ENCODE measurements at places on chromosomes 7 and 10. TPM values are rescaled to one million over a fixed set of nuclear protein-coding genes. Genes with fewer than 3 reads are reported as not detected.
A peak's percentile ranks its signal among the peaks of the same experiment; 100 is the strongest.

GRCh38 chr7:49483142-49483541 lies 290.3 kb upstream of the VWC2 start:
- no peak for DNase-seq

DNA sequence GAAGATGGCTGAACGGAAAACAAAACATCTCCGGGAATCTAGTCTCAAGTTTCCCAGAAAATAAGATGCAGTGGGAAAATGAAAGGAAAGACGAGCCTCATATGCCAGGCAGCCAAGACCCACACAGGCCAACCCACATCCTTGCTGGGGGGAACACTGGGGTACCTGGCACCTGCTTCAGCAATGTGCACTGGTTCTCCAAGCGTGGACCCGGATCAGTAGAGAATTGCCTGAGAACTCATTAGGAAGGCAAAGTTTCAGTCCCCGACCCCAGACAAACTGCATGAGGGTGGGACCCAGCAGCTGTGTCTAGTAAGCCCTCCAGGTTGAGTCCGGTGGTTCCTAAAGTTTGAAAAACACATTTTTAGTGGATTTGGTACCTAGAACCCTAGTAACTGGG lies 18.4 kb downstream of the FAM53B start:
- DNase-seq, result no peak

Gene NEUROD6
- not detected for total RNA-seq

- DNase-seq, result no peak
These were observed 19.6 kb upstream of the SCIN start for GRCh38 chr7:12550956-12551355.

GRCh38 chr7:41029072-41029499 lies 673.8 kb downstream of the INHBA start:
- no peak for DNase-seq

- no peak for DNase-seq
These were observed 107.5 kb downstream of the ADAM22 start for GRCh38 chr7:88041583-88041982.

- DNase-seq, result no peak
These were observed 213.3 kb upstream of the PHYHIPL start for GRCh38 chr10:58963101-58963534.

Gene TACC2
- total RNA-seq, result not detected

Gene THSD7A
- 0.75 TPM for total RNA-seq

- DNase-seq, result no peak
These were observed 81.0 kb downstream of the CPED1 start for GRCh38 chr7:121069346-121070100.

Gene XRCC2
- total RNA-seq, result 41.2 TPM

Gene GET4
- 44.5 TPM for total RNA-seq

GRCh38 chr7:42991913-42992591 lies 59.9 kb downstream of the MRPL32 start:
- DNase-seq, result no peak

DNA sequence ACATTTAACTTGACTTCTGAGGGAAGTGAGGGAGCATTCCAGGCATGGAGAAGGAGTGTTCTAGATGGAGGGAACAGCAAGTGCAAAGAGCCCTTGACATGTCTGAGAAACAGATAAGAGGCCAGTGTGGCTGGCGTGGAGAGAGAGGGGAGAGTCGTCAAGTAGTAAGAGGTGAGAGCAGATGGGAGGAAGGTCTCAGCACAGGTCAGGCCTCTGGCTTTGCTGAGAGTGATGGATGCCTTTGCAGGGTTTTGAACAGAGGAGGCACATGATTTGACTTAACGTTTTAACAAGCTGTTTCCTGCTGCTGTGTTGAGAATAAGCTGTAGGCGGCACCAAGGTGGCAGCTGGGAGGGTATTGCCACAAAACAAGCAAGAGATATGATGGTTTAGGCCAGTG lies 97.2 kb downstream of the KAT6B start:
- DNase-seq, result peak; percentile 60

DNA sequence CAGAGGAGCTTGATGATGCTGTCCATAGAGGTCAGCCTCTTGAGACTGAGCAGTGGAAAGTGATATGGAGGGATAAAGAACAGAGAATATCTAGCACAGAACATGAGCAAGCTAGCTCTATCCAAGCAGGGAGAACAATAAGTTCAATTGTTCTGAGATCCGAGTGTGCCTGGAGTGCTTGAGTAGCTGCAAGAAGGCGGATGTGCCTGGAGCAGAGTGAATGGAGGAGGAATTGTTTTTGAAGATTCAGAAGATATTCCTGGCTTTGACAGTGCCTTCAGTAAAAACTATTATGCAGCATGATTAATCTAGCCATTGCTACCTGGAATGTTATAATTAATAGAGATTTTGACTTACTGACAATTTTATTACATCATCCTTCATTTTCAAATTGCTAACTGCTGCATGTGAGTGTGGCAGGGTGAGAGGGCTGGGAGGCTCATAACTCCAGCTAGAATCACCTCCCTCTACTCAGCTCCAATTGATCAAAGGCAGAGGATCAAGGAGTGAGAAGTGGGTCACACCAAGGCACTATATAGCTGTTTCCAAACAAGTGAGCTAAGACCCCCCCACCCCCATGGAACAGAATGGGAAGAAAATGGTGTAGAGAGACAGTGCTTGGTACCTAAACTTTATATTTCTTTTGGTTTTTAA lies 302.8 kb downstream of the ADRA2A start:
- DNase-seq, result no peak

DNA sequence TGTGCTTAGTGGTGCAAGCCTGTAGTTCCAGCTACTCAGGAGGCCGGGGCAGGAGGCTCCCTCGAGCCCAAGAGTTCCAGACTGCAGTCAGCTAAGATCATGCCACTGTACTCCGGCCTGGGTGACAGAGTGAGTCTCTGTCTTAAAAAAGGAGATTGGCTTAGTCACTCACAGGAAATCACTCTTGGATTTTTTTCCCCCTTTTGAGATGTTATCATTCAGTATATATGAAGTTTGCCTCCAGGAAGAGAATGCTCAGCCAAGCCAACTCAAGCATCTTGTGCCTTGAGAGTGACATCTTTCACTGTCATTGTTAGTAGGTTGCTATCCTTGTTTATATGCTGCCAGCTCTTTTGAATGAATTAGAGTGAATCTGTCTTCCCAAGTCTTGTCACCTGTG lies 28.0 kb downstream of the NIPSNAP2 start:
- no peak for DNase-seq

- no peak for DNase-seq
These were observed 13.1 kb upstream of the HABP2 start for GRCh38 chr10:113539789-113540188.

DNA sequence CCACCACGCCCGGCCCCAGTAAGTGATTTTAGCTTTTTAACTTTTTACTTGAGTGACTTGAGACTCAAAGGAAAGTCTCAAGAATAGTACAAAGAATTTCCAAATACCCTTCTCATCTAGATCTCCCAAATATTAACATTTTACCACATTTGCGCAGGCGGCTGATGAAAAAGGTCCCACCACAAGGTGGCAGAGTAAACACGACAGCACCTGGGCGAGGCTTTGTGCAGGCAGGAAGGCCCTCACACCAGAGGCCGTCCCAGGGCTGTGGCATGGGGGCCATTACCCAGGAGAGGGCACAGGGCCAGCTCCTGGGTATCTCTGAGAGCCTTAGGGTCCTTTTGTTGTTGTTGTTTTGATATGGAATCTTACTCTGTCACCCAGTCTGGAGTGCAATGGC lies 50.0 kb upstream of the WIPI2 start:
- no peak for DNase-seq

- no peak for DNase-seq
These were observed 594 bp downstream of the CNNM1 start for GRCh38 chr10:99329554-99330346.

All from natural killer cell treated with Interleukin-12 subunit alpha and Interleukin-12 subunit beta and Interleukin-15 and Interleukin-18, amount 100 ng/mL, for 72 hours (primary cell).